HL-60 (cell line): ENCODE measurements at places on chromosomes 7 and 10.

GRCh38 chr10:102959360-102959759 lies 41.3 kb downstream of the CNNM2 start:
- DNase-seq = no peak

GRCh38 chr10:99859585-99859984 lies 77.1 kb downstream of the ABCC2 start:
- no peak for DNase-seq

GRCh38 chr10:17981766-17982380 lies 30.2 kb downstream of the SLC39A12 start:
- DNase-seq = no peak

DNA sequence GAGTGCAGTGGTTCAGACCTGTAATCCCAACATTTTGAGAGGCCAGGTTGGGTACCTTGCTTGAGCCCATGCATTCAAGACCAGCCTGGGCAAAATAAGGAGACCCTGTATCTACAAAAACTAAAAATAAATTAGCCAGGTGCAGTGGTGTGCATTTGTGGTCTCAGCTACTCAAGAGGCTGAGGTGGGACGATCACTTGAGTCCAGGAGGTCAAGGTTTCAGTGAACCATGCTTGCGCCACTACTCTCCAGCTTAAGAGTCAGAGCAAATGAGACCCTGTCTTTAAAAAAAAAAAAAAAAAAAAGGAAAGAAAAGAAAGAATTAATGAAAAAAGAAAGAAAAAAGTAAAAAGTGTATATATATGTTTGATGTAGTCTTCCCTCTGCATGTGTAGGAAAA lies 24.7 kb downstream of the MICU1 start:
- DNase-seq = no peak

DNA sequence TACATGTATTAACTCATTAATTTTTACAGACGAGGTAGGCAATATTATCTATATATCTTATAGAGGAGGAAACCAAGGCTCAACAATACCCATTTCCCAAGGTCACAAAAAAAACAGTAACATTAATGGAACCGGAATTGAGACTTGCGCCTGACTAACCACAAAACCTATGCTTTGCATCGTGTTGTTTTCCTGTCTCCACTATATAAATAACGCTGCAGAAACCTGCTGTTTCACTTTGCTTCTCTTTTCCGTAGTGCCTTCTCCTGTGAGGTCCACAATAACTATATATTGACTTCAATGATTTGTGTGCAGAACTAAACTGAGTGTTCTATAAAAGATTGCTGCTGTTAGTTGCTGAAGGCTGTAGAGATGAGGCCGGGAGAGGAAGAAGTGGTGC lies 97.7 kb upstream of the RPA3 start:
- DNase-seq = no peak

DNA sequence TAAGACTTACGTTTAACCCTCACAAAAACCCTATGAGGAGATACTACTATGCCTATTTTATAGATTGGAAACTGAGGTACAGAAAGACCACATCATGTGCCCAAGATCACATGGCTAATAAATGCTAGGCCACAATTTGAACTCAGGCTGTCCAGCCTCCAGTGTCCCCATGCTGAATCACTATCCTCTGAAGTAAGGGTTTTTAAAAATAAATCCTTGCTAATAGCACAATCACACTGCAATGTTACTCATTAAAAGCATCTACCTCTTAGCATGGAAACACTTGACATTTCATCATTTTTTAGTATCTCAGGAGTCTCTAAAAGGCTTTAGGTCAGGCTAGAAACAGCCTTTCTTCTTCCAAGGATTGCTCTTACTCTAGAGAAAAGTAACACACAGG lies 50.0 kb upstream of the PPP1R3C start:
- no peak for DNase-seq

- no peak for DNase-seq
Measured at GRCh38 chr10:110286841-110287240, 17.9 kb downstream of the SMNDC1 start.

DNA sequence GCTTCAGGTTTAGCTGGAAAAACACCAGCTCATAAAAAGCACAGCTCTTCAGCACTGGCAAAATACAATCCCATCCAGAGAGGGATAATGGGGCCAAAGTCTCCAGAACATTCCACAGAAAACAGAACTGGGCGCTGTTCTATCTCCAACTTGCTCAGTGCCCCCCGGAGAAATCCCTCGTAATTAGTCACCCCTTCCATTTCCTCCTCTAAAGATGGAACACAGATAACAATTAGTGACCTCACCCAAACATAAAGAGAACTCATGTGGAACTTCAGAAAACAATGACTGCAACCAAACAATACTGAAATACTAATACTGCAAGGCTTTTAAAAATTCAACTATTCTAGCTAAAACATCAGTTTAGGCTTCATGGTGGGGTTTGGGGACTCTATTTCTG lies 46.3 kb downstream of the KIAA1549 start:
- no peak for DNase-seq

DNA sequence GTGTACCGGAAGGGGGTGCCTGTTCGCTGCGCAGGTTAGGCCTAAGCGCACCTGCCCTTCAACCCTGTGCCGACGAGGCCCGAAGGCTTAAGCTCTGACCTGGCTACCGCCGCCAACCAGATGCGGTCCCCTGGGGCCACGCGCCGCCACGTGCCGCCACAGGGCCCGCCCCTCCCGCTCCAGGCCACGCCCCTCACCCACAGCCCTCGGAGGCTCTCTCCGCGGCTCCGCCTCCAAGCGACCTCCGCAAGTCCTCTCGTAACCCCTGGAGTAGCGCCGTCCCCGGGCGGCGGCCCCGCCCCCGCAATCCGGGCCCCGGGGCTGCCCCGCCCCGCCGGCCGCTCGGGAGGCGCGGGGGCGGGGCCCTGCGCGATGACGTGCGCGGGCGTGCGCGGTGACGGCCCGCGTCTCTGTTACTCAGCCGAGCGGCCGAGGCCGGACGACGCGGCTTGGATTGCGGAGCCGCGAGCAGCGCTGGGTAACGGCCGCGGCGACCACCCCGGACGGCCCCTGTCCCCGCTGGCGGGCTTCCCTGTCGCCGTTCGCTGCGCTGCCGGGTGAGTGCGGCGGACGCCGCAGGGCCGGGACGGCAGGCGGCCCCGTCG lies at the start of gene MAPK8:
MAPK8 (plus strand) TSS at position 413 of the 605 bp plus-strand sequence. CDS start 94,984 bp downstream, outside the sequence.
- peak; percentile 92 for DNase-seq

GRCh38 chr7:134440067-134440466 lies 18.8 kb downstream of the AKR1B1 start:
- no peak for DNase-seq

GRCh38 chr10:42938351-42938750 lies 138.5 kb upstream of the RET start:
- no peak for DNase-seq

GRCh38 chr7:117273814-117274225 lies 49.0 kb downstream of the WNT2 start:
- no peak for DNase-seq

DNA sequence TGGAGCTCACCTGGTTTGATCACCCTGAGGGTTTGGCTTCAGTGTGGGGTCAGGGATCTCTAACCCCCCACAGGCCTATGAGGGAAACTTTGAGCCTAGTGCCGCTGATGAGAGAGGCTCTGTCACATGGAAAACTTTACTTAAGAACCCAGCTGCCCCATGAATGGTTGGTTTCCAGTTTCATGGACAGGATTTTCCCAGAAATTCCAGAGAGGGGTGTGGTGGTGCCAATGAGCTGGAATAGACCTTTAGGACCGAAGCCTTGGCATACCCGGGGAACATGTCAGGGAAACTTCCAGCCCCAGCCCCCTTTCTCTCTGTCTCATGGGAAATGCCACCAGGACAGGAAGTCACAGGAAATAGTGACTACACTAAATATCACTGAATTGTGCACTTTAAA lies 36.9 kb downstream of the AKR1B1 start:
- DNase-seq = no peak

- peak; percentile 48 for DNase-seq
Measured at GRCh38 chr7:155676052-155676451, 31.6 kb downstream of the RBM33 start.

DNA sequence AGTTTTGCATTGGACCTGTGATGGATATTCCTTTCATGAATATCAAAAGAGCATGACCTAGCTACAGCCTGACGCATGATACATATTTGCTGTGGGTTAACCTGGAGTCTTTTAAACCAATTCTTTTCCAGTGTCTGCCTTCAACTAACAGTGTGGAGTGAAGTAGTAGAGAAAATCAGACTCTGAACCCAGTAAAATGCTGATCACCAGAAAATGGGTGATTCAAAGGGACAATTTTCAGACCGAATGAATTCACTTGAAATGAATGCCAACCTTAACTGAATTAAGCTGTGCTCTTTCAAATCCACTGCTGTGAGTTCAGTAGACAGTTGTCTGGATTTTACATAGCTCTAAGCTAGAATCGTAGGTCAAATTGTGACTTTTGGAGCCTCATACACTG lies 123.0 kb downstream of the CDK14 start:
- no peak for DNase-seq

GRCh38 chr7:47427051-47427643 lies 154.8 kb downstream of the TNS3 start:
- DNase-seq = no peak

- DNase-seq = no peak
Measured at GRCh38 chr7:152382244-152382643, 53.6 kb downstream of the KMT2C start.

- no peak for DNase-seq
Measured at GRCh38 chr10:17836942-17837341, 27.8 kb downstream of the MRC1 start.

GRCh38 chr10:2048337-2048973 lies 311.1 kb upstream of the ADARB2 start:
- no peak for DNase-seq

GRCh38 chr7:136027160-136027559 lies 50.0 kb upstream of the MTPN start:
- DNase-seq = no peak

DNA sequence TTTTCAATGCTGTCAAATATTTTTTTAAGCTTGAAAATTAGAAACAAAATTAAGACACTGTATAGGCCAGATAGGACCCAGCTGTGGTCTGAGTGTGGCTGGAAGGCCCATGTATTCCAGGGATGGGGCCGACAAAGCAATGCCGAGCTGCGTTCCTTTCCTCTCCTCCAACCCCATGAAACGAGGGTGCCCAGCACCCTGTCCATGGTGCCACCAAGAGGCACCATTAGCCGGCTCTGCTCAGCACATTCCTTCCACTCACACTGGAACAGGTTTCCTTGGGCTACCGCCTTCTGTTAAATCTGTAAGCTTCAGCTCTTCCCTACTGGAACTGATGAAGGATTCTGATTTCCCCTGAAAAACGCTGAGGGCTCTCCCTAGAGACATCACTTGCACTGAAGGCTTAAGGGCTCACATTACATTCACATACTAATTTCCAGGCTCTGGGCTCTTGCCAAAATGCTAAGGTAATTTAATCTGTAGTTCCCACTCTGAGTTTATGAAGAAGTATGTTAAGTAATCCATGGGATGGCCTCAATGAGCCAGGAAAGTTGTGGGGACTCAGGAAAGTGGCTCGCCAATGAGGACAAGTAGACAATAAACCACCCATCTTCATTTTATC lies 73.7 kb upstream of the CAMK2B start:
- DNase-seq = no peak

- no peak for DNase-seq
Measured at GRCh38 chr7:35993676-35994606, 159.1 kb upstream of the EEPD1 start.

- DNase-seq = no peak
Measured at GRCh38 chr10:17910125-17910789, 41.5 kb upstream of the SLC39A12 start.

- DNase-seq = no peak
Measured at GRCh38 chr10:93992400-93993030, 1.2 kb upstream of the PLCE1 start.

DNA sequence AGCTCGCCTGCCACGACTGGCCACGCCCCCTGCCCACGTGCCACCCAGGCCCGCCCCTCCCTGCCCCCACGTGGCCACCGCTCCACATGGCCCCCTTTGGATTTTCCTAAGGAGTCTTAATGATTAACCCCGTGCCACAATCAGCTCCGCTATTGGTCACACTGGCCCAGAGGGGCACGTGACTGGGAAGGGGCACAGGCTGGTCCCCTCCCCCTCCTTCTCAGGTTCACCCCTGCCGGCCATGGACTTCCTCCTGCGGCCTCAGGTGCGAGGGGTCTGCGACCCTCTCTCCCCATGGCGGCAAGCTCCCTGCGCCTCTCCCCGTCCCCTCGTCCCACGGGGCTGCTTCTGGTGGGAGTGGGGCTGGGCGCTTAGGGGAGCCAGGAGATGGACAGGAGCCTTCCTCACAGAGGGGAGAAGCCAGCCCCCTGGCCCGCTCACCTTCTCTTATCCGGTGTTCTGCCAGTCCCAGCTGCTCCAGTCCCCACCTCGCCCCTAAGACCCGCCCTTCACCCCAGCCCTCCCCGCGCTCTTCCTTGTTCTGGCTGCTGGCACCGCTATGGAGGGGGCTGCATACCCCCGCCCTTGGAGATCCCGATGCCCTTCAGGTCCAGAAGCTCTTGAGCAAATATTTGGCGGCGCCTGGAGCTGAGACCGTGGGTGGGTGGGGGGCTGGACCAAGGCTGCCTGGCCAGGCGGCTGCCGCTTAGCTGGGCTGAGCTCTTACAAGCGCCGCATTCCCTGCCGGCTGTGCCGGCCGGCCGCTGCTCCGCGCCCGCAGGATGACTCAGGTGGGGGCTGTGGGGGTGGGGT lies 3.2 kb downstream of the SLC4A2 start:
- no peak for DNase-seq

DNA sequence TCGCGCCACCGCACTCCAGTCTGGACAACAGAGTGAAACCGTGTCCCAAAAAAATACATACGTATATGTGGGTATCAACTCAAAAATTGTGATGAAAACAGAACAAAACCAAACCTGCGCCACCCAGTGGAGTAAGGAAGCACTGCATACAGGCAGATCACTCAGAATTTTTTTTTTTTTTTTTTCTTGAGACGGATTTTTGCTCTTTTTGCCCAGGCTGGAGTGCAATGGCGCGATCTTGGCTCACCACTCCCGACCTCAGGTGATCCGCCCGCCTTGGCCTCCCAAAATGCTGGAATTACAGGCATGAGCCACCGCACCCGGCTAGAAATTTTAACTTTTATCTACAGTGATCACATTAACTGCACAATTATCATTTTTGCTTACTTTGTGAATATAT lies 9.1 kb upstream of the TMEM236 start:
- DNase-seq = peak; percentile 23

- no peak for DNase-seq
Measured at GRCh38 chr7:17524746-17525145, 226.3 kb downstream of the AHR start.

GRCh38 chr7:158863611-158864506 lies 7.5 kb downstream of the DYNC2I1 start:
- DNase-seq = peak; percentile 32

GRCh38 chr10:98255146-98255877 lies 12.7 kb downstream of the LOXL4 start:
- no peak for DNase-seq
